HFF-Myc (cell line): ENCODE measurements at places on chromosomes 5 and 9.

DNA sequence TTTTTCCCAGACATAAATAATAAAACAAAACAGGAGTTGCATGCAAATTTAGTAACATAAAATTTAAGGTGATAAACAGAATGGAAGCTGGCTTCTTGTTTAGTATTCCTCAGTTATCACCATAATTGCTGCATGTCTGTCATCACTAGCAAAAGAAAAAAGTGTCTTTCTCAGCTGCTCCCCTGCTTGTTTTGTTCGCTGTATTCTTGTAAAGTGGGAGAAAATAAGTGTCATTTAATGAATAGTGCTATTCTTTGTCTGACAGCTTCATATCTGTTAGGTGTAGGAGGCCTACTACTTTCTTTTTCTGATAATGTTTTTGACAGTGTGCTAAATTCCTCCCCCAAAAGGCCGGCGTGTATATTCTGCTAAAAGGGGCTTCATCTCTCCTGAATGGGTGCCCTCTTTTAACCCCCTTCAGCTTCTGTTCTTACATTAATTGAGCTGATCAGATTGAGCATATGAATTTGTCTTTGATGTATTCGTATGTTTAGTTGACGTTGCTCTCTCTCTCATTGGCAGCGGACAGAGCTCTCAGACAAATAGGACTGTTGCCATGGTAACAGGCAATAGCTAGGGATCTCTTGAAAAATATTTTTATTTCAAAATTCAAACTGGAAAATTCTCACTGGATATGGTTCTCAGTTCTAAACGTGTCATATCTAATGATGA lies 303.8 kb downstream of the KIAA0825 start:
- no peak for DNase-seq

- no peak for DNase-seq
Observed at GRCh38 chr9:4022435-4023067, 277.3 kb downstream of the GLIS3 start.

DNA sequence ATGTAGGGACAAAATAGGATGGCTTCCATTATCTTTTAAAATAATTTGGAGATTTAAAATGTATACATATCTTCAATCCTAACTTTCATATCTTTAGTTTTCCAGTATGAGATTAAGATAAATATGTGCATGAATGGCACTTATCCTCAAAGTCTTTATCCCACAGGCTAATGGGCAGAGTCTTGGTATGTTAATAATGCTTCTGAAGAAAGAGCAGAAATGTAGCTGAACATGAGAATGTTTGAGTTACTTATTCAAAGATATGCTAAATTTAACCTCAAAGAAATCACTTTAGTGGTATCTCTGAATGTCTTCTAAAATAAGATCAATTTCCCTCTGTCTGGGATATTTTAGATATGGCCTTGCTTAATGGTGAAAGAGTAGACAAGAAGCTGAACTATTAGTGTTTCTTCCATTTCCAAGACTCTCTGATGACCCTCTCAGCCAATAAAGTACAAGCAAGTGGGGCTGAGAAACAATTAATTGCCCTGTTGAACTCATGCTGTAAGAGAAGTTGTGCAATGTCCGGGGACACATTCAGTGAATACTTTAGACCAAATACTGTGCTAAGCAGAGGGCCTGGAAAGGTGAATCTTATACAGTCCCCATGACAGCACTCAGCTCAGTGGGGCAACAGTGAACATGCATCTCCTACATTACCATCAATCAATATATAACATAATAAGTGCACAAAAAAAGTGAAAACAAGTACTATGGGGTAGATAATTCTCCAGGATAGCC lies 50.0 kb upstream of the ADAMTSL1 start:
- DNase-seq, result no peak

GRCh38 chr5:13566871-13567339 lies 377.6 kb downstream of the DNAH5 start:
- peak; percentile 11 for DNase-seq

DNA sequence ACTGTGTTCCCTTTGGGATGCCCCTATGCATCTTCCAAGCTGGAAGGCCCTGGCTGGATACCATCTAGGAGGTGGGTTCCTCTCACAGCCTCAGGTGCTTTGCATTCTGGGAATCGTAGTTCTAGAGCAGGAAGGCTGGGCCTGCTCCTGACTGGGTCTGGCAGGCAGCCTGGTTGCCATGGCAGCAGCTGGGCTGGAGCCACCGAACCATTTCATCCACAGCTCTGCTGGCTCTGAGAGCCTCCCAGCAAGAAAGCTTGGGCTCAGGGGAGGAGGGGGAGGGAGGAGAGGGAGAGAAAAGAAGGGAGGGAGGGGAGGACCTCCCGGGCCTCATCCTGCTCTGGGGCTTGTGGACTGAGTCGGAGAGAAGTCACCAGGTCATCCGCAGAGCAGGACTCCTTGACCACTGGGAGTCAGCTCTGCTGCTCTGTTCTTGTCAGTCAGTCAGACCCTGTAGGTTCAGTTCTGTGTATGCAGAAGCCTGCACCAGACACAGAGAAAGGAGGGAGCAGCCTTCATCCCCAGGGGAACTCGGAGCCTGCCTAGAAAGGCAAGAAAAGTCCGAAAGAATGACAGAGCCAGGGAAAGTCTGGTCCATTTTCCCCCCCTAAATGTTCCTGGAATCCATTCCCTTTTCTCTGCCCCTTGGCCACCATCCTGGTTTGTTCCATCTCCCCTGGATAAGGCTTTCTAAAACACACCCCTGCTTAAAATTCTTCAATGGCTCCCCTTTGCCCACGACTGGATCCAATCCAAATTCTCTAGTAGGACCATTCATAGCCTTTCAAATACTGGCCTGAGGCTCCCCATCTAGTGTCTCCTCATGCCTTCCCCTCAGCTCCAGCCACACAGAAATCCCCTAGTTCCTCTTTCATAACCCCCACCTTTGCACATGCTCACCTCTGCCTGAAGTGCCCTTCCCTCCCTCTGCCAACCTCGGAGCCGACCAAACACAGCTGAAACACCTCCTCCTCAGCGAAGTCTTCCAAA lies 65.4 kb upstream of the ARAP3 start:
- no peak for DNase-seq

GRCh38 chr9:119052339-119053030 lies 316.8 kb downstream of the BRINP1 start:
- no peak for DNase-seq

- DNase-seq, result no peak
Observed at GRCh38 chr5:145988993-145989392, 52.6 kb downstream of the SH3RF2 start.

DNA sequence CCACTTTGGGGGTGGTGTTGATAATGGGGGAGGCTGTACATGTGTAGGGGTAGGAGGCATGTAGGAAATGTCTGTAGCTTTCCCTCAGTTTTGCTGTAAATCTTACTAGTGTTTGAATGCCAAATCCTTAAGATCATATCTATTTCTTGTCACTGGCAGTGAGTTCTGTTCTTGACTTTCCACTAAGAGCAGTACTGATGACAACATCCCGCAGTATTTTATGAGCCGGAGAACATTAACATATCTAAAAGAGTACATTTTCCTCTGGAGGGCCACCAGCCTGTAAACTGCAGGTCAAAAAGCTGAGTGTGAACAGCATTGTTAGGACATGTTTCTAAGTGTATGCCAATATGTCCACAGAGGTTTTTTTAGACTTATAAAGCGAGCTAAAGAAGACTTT lies 2.5 kb upstream of the HSPB3 start:
- DNase-seq, result no peak
